Stimulated activated CD4-positive, alpha-beta T cell treated with anti-CD3 and anti-CD28 coated beads, Interleukin-12 subunit alpha, Interleukin-12 subunit beta, amount 100 ng/mL, for 24 hours (primary cell): ENCODE measurements at places on chromosomes 2 and 18.

DNA sequence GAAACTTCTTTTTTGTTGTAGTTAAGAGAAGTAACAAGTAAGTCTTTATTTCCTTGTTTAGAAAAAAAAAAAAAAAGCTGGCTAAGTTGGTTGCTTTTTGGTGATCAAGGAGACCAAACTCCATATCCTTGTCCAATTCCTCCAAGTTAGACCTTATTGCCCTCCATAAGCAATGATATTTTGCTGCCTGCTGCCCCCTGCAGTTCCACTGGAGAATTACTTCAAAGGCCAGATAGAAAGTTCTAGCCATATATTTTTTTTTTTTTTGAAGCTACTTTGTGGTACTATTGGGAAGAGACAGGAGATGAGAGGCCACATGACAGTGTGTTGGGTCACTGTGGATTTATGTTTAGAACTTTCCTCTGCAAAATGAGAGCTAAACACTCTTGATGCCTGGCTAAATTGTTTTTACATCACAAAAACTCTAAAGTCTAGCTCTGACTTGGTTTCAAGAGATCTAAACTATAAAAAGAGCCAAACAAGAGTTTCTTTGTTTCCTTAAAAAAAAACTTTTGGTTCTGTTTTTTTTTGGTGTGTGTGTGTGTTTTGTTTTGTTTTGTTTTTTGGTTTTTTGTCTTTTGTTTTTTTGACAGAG lies 80.7 kb upstream of the RASGRP3 start:
- peak; percentile 46 for DNase-seq

DNA sequence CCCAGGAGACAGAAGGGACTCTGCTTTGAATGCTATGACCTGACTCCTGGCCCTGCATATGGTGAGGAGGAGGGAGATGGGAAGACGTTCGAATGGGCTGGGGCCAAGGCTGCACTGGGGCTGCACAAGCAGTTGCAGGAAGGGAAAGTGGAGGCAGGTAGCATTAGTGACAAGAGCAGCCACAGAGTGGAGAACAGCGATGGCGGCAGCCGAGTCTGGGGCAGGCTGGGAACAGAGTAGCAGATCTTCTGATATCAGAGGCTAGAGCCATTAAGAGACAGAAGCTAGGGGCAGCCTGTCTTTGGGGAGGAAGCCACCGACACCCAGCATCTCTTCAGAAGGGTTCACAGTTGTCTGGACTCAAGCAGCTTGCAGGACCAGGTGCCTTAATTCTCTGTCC lies 50.1 kb downstream of the ST3GAL5 start:
- no peak for DNase-seq

DNA sequence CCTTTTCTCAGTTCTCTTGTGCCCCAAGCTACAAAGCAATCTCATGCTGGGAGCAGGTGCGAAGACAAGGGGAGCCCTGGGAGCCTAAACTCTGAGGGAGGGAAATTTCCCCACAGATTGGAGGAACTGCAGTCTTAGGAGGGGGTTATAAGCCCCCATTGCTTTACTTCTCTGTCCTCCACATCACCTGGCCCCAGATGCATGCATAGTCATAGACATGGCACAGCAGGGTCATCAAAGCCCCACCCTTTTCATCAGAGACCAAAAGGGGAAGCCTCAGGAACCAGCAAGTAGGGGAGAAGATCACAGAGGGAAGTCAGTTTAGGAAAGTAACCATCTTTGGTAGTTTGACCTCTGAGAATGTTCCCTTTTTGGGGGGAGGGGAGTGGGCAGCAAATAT lies 33.7 kb downstream of the LANCL1 start:
- DNase-seq: no peak

GRCh38 chr2:7929281-7929680 lies 752.6 kb upstream of the ID2 start:
- no peak for DNase-seq

- DNase-seq: no peak
Observed at GRCh38 chr18:57748770-57749603, 54.1 kb downstream of the ATP8B1 start.
